ENCODE measurements at places on chromosomes 11 and 22.

- no peak for DNase-seq
Measured at GRCh38 chr11:112382561-112382960, 121.9 kb upstream of the PLET1 start.

DNA sequence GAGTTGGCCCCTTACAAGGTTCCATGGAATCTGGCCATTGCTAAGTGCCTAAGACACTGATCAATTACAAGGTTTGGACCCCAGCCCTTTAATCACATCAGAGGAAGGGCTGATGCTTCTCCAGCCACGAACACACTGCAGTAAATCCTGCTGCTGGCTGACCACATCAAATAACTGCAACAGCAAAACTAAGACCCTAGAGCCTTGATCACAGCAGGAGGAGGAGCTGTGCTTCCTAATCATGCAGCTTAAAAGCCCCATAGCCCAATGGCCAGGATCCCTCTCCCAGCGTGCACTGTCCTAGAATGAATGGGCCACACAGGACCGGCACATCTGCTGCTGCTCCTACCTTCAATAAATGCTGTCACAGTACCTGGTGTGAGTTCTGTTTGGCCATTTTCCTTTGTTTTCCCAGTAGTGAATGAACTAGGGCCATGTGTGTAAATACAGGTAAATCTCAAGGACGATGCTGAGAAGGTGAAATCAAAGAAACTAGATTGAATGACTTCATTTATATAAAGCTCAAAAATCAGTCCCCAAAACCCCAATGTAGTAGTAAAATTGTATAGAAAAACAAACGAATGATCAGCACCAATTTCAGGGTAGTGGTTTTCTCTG lies 12.7 kb downstream of the ZP1 start:
- DNase-seq = no peak

DNA sequence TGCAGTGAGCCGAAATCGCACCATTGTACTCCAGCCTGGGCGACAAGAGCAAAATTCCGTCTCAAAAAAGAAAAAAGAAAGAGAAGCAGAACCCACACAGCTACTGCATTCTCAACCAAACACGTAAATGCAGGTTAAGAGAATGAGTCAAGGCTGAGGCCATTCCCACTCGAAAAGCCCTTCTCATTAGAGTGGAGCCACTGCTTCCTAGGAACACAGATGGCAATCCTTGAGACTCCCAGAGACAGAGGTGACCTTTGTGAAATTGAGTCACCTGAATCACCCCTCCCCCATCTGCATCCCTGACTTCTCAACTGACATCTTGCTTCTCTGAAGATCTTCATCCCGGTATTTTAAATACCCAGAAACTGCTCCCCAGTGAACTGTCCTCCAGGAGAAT lies 8.2 kb downstream of the PACSIN2 start:
- no peak for DNase-seq

GRCh38 chr22:24952837-24953383 lies 394 bp downstream of the KIAA1671 start:
- peak; percentile 33 for DNase-seq

- no peak for DNase-seq
Measured at GRCh38 chr22:47377926-47378560, 615.6 kb downstream of the TBC1D22A start.

DNA sequence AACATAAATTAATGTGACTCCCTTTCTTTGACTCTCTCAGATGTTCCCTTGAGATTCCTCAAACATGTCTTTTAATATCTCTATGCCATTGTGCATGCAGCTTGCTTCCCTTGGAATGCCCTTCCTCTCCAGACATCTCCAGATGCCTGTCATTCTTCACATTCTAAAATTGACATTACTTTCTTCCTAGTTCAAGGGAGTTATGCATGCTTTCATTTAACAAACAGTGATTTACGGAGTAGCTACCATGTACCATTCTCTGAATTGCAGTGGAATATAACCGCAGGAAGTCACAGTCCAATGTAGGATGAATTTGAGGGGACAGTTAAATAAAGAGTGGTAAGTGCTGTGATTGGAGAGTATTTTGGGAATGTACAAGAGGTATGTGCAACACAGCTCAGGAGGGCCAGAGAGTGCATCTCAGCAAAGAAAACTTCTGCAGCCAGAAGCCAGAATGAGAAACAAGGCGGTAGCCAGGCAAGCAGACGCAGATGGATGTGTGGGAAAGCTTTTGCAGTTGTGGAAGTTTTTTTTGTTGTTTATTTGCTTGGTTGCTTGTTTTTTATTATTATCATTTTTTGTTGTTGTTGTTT lies 18.7 kb downstream of the MMP10 start:
- DNase-seq = no peak

DNA sequence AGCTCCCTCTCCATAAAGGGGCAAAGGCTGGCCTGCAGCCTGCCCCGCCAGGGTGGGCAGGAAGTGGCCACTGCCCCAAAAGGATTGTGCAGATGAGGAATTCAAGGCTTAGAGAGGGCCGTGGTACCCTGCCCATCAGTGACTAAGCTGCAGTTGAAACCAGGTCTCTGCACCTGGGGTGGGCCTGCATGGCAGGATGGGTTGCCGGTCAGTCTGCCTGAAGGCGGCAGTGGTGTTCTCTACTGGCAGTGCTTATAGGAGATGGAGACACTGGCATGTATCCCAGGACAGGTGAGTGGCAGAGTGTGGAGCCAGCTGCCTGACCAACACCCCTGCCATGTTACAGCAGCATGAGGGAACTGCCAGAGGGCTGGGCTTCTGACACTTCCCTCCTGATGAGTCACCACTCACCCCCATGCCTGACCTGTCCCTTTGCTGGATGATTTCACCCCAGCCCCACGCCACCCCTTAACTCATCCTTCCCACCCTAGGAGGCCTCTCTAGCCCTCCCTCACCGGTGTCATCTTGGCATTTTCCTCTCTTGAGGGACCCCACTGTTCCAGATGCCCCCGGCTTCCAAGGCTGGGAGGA lies 70.2 kb upstream of the LMO1 start:
- DNase-seq = no peak

GRCh38 chr11:131893103-131893890 lies 522.9 kb downstream of the NTM start:
- no peak for DNase-seq

GRCh38 chr11:69670158-69670845 lies 4.9 kb downstream of the LTO1 start:
- DNase-seq = peak; percentile 94

DNA sequence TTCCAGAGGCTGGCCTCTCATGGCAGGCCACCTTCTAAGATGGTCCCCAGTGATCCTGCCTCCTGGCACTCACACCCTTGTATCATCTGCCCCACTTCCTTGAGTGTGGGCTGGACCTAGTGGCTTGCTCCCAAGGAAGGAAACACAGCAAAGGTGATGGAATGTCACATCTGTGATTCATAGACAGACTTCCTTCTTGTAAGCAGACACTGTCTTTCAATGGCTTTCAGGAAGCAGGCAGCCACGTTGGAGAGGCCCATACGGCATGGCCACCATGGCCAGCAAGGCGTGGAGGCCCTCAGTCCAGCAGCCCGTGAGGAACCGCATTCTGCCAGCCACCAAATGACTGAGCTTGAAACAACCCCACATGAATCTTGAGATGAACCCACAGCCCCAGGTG lies 11.3 kb downstream of the LMO1 start:
- DNase-seq = no peak

DNA sequence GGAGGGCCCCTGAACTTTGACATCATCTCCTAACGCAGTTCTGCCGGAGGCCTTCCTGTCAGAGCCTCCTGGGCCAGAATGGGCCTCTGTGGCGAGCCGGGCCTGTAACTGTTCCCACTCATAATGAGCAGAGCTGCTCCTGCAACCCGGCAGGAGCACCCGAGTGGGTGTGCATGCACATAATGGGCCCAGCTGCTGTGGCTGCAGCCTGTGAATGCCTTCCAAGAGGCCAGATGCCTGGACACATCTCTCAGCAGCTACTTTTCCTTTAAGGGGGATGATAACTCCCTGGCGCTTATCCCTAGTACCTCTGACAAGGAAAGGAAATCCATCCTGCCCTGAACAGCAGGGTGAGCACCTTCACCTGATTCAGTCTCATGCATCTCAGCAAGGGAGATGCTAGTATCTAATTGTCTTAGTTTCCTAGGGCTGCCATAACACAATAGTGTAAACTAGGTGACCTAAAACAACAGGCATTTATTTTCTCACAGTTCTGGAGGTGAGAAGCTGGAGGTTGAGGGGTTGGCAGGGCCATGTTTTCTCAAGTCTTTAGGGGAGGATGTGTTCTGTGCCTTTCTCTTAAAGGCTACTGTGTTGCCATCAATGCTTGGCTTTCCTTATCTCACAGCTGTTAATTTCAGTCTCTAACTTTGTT lies 120.5 kb downstream of the TEAD1 start:
- no peak for DNase-seq

- no peak for DNase-seq
Measured at GRCh38 chr11:2815762-2816496, 69.6 kb downstream of the CDKN1C start.

DNA sequence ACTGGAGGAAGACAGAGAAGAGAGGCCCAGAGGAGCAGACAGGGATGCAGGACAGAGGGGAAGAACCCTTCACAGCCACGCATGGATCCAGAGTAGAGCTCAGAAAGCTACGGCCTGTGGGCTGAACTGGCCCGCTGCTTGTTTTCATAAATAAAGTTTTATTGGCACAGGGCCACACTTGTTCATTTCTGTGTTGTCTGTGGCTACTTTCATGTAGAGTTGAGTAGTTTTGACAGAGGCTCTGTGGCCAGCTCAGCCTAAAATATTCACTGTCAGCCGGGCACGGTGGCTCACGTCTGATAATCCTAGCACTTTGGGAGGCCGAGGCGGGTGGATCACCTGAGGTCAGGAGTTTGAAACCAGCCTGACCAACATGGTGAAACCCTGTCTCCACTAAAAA lies 26.2 kb upstream of the GAL start:
- DNase-seq = no peak

DNA sequence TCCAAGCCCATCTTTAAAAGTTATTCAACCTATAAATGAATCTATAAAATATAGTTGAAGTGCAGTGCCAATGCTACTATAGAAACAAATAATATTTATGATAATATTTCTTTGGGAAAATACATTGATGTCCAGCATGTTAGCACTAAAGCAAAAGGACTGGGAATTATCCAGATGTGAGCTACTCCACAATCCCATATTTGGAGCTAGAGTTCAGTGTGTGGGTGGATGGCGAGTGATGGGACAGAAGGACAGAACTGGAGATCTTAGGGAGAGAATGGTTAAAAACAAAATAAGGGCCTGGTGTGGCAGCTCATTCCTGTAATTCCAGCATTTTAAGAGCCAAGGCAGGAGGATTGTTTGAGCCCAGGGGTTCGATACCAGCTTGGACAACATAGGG lies 216.8 kb downstream of the TMEM135 start:
- DNase-seq = no peak

GRCh38 chr22:46355369-46355995 lies 20.0 kb downstream of the TRMU start:
- peak; percentile 74 for DNase-seq

Data from Ammon's horn (tissue), 1 donor.